Posterior vena cava (tissue), 2 donors: ENCODE measurements at places on chromosomes 2 and 18. TPM values are rescaled to one million over a fixed set of nuclear protein-coding genes. Genes with fewer than 3 reads are reported as not detected.

DNA sequence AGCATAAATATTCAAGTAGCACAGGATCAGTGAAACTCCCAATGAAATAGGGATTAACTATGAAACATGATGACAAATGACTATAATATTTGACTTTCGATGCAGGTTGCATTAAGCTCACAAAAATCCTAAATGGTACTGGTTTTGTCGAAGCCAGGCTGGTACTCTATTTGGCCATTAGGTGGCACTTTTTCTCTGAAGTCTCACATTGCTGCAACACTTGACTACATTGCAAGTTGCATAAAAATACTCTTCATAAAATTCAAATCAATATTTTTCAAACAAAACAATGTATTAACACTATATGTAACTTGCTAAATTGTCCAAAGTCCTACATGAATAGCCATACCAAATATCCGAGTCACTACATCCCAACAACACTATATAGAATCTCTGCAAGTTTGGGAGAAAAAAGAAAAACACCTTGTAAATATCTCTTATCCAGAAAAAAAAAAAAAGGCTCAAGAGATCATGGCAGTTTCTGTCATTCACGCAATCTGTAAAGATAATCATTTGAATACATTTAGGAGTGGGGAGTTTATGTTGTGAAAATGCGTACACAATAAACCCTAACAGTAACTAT is 9.5 kb downstream of the RTTN start:
- DNase-seq = no peak

DNA sequence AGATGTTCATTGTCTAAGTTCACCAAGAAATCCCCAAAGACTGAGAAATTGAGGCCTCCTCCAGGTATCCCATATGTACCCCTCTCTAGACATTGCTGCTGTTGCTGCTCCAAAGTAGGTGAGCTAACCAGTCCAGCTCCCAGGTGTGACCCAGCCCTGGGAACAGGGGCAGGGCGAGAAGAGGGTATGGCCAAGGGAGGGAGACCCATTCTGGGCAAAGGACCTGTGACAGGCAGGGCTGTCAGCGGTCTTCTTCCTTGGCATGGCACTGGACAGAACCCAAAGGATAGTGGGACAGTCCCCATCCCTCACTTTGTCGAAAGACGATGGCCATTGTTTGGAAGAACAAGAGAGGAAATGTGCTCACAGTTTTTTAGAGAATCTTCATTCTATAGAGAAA is 7.2 kb upstream of the INO80C start:
- DNase-seq = no peak

The DCDC2C gene
- not detected for total RNA-seq

- DNase-seq = no peak
Observed at GRCh38 chr18:34386803-34387202, 162.1 kb upstream of the NOL4 start.

DNA sequence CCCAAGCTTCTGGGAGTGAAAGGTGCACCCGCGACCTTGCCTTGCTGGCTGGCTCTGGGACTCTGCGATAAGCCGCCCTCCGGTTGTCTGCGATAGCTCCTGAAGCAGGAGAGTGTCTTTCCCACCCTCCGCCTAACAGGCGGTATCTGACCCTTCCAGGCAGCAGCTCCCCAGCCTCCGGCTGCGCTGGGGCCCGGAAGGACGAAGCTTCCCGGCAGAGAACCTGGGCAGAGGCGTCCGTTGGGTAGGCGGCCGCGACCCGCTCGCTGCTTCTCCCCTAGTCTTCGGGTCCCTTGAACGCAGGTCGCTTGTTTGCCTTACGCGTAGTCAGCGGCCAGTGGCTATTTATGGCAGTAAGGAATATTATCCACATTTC is 446 bp upstream of the RHBDD1 start:
- DNase-seq = peak; percentile 82

The PDE11A gene
- total RNA-seq = 1.4 TPM

- no peak for DNase-seq
Observed at GRCh38 chr2:134260713-134261112, 6.8 kb downstream of the MGAT5 start.

DNA sequence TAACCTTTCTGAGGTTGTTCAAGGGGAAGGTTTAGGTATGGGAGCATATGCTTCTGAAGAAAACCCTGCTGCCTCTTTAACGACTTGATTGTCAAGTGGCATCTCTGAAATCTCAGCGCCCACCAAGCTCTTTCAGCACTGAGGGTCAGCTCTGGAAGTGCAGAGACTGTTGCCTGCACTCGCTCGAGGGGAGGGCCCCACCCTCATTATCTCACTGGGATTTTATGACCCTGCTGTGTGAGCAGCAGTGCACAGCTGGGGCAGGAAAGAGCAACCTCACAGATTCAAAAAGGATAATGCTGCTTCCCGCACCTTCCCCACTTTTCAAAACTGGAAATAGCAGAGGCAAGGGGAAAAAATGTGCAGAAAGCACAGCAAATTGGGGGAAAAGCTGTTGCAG is 56.9 kb upstream of the SPRED2 start:
- DNase-seq = no peak

DNA sequence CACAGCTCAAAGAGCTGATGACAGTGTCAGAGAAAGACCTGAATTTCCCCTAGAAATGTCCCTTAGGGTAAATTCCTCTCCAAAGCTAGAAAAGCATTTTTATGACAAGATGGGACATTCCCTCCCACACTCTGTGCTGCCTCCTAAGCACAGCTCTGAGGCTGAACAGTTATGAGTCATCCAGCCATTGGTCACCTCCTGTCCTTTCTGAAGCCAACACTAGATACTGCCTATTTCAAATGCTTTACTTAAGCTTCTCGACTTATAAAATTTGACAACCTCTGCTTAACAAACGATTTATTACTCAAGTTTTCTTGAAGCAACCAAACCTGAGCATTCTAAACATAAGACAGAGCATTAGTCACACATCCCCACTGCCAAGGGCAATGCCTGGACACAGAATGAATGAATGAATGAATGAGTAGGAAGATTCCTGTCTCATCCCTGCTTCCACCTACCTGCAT is 35.4 kb downstream of the B4GALT6 start:
- DNase-seq = no peak
